ENCODE measurements at places on chromosomes 7 and 10.

DNA sequence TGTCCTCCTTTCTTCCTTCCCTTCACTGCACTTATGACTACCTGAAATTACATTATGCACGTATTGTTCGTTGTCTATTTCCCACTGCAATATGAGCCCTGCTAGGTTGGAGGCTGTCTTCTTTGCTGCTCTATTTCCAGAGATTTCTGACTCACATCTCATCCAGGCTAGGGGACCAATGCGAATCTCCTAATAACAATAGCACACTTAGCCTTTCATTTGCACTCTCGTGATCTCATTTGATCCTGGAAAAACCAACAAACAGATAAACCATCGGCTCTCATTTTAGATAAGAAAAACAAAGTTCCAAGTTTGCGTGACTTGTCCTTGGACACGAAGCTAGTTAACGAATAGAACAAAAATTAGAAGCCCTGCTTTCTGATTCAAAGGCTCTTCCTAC lies 1.4 kb downstream of the ZNF438 start:
- no peak for DNase-seq

GRCh38 chr10:91163269-91163868 lies 57.1 kb upstream of the PCGF5 start:
- no peak for DNase-seq

DNA sequence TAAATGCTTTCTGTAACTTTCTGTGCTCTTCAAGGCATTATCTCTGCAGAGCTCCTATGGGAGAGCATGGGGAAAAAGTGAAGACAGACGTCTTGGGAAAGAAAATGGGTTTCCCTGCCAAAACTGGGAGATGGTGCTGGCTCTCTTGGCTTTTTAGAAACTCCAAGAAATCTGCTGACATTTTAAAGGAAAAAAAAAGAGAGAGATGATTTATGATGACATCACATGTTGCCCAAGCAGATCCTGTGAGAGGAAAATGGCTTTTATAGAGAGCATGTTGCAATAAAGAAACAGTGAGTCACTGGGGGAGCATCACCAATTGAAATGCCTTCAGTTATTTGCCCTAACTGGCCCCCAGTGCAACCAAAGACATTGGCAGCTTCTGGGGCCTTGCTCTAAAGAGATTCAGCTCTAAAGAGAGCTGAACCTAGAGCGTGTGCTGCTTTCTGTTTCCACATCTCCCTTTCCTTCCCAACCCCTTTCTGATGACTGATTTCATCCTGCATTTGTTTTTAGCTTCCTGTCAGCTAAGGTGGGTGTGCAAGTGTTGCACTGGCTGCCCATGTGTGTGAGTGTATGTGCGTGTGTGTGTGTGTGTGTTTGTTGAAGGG lies 37.7 kb downstream of the LRMDA start:
- no peak for DNase-seq

DNA sequence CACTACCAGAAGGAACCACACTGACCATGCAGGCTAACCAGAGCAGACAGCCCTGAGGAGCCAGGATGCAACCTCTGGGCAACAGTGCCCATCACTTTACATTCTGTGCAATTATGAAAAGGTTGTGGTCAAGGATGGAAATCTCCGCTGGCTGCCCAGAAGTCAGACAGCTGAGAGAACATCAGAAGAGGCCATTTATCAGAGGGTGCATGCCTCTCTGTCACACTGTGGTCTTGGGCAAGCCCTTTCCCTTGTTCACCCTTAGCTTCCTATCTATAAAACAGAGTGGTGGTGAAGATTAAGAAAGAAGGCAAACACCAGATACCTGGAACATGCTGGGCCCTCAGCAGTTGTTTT lies 120.7 kb upstream of the GDF10 start:
- no peak for DNase-seq

DNA sequence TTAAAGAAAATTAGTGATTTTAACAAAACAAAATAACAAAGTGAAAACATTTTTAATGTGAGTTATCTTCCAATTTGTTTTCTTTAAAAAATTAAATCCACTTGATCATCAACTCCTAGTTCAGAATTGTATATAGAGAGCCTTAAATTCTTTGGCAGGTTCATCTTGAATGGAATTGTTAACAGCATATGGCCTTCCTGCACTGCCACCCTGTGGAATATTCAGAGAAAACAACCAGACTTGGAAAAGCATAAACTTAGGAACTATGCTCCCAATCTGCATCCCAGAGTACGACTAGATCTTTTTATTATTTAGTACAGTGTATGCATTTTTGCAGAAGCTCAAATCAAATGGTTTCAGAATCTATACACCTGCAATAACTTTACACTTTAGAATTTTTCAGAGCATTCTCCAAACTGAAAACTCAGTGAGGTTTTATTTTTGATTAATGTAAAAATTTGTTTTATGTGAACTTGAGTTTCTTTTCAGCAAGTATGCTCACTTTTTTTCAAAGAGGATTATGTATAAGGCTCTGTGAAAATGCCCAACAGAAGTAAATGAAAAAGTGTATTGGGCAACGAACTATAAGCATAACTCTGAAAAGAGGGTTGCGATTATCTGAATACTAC lies 44.9 kb upstream of the ANK3 start:
- DNase-seq = peak; percentile 22

DNA sequence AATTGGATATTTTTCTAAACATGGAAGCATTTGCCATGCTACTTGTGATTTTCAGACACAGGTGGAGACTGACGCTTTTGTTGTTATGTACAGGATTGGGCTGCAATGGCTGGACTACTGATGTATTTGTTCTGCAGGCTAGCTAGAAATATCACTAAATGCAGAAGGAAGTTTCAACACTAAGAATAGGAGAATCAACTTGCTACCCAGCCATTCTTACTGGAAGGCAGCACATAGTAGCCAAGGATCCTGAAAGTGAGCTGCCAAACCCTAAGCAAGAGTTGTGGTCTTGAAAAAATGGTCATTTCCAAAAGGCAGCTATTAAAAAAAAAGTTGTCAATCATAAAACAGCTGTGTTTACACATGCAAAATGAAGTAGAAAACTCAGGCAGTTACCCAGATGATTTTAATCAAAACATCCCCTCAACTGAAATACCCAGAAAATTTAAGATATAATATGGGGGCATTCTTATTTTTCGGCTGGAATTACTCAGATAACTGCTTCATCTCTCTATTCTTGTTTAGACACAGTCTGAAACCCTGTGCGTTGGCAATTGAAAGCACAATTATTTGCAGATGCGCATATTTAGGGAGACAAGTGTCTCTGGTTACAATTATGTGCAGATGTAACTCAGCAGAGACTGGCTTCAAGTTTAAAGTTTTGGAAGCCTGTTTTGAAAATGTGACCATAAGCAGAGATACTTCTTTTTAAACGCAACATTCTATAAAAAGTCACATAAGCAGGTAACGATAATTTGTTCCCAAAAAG lies 31.2 kb downstream of the GFRA1 start:
- DNase-seq = no peak

DNA sequence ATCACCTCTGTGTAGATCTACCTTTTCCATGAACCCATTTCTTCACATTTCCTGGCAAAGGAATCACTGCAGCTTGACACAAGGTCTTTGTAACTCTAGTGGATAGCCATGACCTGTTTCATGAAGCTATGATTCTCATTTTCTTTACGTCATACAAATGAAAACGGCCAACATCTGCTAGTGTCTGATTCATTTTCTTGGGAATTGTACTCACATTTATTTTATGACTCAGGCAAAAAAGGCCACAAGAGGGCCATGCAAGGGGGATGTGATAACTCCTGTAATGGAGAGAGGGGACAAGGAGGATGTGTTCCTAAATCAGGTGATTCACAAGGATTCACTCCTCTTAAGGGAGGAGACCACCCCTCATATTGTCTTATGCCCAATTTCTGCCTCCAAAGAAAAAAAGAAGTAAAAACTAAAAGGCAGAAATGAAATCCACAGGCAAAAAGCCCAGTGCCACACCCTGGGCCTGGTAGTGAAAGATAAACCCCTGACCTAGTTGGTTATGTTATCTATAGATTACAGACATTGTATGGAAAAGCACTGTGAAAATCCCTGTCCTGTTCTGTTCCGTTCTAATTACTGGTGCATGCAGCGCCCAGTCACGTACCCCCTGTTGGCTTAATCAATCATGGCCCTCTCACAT lies 249.9 kb downstream of the IPMK start:
- no peak for DNase-seq

- DNase-seq = no peak
Measured at GRCh38 chr7:47887016-47887640, 61.1 kb downstream of the PKD1L1 start.

DNA sequence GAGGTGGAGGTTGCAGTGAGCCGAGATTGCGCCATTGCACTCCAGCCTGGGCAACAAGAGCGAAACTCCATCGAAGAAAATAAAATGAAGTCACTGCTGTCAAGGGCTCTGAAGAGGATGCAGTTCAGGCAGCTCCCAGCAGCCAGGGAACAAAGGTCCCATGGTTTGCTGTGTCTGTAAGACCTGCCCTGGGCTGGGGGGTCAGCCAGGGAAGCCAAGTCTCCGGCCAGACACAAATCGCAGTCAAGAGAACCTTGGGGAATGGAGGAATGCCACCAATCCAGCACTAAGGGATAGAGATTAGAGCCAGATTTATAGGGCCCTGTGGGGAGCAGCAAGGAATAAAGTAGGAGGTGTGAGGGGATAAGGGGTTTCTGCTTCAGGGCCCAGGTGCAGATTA lies 28.9 kb upstream of the VSIR start:
- DNase-seq = no peak

DNA sequence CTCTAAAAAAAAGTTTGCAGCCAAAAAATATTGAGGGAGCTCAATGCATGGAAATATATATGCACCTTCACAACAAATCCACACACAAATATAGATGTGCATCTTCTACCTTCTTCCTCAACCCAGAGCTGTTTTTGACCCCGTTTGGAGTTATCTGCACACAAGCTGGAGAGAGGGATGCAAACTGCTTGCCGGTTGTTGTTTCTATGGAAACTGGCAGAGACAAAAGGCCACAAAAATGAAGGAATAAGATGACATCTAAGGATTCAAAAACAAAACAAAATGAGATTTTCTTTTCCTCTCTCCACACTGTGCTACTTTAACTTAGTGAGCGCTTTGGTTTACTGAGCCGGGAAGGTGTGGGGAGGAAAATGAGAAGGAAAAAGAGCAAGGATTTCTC lies 210.2 kb upstream of the AGK start:
- DNase-seq = no peak

GRCh38 chr10:103395754-103396066 lies 565 bp downstream of the ATP5MK start:
- no peak for DNase-seq

DNA sequence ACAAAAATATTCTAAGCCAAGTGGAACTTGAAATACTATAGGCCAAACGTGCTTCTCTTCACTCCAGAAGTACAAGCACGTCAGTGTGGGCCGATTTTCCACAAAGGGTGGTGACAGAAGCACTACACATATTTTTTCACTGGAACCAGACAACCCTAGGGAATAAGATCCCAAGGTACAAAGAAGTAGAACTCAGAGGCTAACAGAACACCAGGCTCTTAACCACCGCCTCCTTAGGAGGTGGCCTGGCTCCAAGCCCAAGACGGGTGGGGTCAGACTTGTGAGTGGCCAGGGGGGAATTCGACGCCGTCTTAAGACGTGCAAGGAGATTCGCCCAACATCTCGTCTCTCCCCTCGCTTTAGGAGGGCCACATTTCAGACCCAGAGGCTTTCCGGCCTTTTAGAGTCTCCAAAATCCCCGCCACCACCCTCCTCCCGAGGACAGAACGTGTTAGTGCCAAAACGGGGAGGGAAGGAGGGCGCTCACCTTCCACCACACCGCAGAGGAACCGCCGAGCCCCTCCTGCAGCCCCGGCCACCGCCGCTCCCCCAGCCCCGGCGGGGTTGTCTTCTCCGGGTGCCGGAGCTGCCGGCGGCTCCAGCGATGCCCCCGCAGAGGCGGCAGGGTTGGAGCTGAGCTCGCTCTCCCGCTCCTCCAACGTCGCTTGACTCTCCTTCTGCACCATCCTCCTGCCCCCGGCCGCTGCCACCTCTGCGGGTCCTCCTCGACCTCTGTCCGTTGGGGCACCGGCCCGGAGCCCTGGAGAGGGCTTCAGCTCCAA lies 716 bp downstream of the OGA start:
- peak; percentile 43 for DNase-seq

GRCh38 chr7:117195361-117196029 lies 127.4 kb downstream of the WNT2 start:
- no peak for DNase-seq

- no peak for DNase-seq
Measured at GRCh38 chr10:36053271-36053670, 411.2 kb upstream of the FZD8 start.

DNA sequence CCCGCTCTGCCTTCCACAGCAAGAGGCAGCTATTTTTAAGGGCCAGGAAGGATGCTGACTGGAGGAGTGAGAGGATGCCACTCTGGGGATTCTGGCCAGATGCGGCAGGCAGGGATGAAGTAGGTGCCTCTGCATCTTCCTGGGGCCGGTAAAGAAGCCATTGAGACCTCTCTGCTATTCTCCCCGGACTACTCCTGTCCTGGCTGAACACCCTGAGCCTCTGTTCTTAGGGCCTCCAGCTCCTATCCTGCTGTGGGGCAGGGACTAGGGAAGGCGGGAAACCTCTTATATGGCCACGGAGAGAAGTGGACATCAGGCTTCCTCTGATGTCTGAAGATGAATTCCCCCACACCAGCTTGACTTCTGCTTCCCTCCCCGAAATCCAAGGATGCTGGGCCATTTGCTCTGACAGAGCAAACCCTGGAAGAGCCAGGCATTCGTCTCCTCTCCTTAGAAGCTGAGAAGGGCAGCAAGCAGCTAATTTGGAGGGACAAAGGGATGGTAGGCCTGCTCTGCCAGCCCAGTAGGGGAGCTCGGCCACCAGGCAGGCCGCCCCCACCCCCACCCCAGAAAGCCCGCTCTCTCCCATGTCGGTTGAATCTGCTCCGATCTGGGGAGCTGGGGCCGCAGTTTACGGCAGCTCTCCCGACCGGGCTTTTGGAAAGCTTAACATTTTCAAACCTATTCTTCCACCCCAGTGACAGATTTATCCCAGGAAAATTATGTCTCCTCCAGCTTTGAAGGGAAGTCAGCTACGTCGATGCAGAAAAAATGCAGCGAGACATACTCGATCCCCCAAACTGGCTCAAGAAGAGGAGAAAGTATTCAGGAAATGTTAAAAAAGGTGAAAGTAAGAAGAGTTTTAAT lies 2.8 kb downstream of the FGF8 start:
- no peak for DNase-seq

DNA sequence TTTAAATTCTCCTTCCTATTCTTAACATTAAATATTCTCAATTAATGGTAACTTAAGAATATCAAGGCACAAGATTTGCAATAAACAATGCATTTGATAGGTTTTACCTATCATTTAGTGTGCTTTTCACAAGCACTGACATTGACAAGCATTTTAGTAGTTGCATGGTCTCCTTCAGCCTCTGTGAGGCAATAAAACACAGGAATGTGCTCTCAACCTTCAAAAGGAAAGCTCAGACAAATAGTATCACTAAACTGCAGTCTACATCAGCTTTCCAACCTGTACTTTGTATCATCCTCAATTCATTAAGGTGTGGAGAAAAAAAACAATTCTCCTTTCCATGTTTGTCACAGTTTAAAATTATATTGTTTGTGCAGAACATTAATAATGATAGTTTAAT lies 51.1 kb upstream of the TSPAN13 start:
- DNase-seq = no peak

- DNase-seq = no peak
Measured at GRCh38 chr10:48390933-48391845, 84.7 kb downstream of the MAPK8 start.
